Activated CD8-positive, alpha-beta memory T cell treated with anti-CD3 and anti-CD28 coated beads for 1 hour (primary cell): ENCODE measurements at places on chromosomes 4 and X.

GRCh38 chr4:7761720-7762119, 177.9 kb downstream of the AFAP1 start:
- DNase-seq: peak; percentile 33

- DNase-seq: no peak
Observed at GRCh38 chrX:29237972-29238371, 650.7 kb downstream of the IL1RAPL1 start.

- no peak for DNase-seq
Observed at GRCh38 chr4:90162566-90162965, 35.4 kb downstream of the CCSER1 start.

DNA sequence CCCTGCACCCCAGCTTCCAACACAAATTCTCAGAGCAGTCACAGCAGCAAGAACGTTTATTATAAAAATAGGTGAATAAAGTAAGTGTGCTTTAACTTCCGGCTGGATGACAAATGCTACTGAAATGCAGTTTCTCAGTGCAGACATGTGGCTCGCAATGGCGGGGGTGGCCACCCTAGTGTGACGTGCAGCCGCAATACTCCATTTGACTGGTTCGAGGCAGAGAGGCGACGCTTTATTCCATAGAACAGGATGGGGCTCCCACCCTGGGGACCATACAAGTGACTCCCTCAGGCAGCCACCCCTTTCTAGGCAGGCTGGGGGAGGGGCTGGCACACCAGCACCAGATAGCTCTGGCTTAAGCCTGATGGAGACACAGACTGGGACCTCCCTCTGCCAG, 14.5 kb downstream of the TNIP2 start:
- no peak for DNase-seq
